Mesenteric fat pad (tissue), 1 donor: ENCODE measurements at places on chromosomes 5 and 9. TPM values are rescaled to one million over a fixed set of nuclear protein-coding genes. Genes with fewer than 3 reads are reported as not detected.

The LCN6 gene
- 16.2 TPM for total RNA-seq

The FOXD4L5 gene
- not detected for total RNA-seq

The PCDHGA4 gene
- total RNA-seq, result 4.7 TPM

The GMCL2 gene
- not detected for total RNA-seq

The LRRTM2 gene
- 1.3 TPM for total RNA-seq

The SYK gene
- 26.7 TPM for total RNA-seq

The SLC4A9 gene
- 0.22 TPM for total RNA-seq

The PCDHB5 gene
- total RNA-seq, result 1.5 TPM

The SPINK5 gene
- total RNA-seq, result 0.45 TPM

The P4HA2 gene
- 15.7 TPM for total RNA-seq

The PRXL2C gene
- 37.0 TPM for total RNA-seq

The PCDH12 gene
- total RNA-seq, result 6.4 TPM

The INSL4 gene
- total RNA-seq, result not detected

The ACER2 gene
- 20.5 TPM for total RNA-seq

The TMC1 gene
- total RNA-seq, result 0.48 TPM

The WWC1 gene
- total RNA-seq, result 4.2 TPM

The DOK3 gene
- total RNA-seq, result 22.6 TPM

The PRELID2 gene
- 7.7 TPM for total RNA-seq
